NCI-H446 (cell line): ENCODE measurements at places on chromosomes 2 and 18.

- no peak for DNase-seq
These were observed 65.1 kb upstream of the CTLA4 start for GRCh38 chr2:203802342-203803052.

DNA sequence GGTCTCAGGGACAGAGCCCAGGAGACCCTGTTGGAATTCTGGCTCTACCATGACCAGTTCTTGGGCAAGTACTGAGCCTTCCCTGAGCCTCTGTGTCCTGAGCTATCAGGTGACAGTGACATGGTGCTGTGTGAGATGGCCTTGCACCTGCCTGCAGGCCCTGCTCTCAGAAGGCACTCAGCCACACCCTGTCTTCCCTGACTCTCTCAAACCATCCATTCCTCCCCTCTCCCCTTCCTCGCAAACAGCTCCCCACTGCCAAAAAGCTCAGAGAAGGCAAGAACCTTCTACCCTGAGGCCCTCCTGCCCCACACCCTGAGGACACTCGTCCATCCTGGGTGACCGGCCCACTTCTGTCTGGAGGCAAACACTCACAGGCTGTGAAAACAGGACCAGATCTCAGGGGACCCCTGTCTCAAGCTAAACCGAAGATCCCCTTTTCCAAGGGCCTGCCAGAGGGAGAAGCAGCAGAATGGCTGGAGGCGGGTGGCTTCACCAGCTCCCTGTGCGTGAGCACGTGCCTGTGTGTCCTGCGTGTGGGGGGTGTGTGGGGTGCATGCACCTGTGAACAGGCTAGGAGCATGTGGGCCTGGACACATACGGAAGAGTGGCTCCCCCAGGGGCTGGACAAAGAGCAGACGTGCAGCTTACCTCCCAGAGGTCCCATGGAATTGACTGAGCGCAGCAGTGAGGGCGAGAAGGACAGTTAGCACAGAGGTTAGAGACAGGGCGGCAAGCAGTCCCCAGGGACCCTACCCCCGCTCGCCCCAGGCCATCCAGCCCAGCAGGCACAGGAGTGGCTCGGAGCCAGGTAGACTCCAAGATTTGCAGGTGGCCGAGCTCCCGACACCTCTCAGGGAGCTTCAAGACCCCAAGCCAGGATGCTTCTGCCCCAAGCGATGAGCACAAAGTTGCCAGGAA lies 53.9 kb downstream of the BIN1 start:
- DNase-seq: no peak

DNA sequence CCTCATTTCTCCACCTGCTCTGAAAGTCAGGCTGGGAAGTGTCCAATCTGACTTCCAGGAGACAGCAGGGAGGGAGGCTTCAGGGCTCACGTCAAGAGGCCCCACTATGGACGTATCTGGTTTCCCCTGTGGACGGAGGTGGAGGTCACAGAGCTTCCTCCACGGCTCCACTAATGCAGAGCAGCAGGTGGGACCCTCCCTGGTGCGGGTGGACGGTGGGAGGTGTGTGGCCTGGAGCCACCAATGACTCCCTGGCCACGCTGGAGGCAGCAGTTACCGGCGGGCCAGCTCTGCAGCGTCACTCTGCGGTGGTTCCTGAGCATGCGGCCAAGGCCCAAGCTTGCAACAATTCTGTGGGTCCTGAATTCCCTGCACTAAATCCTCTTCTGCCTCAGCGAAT lies 9.0 kb downstream of the CRACDL start:
- DNase-seq: no peak

- DNase-seq: no peak
These were observed 3.1 kb downstream of the ARL4C start for GRCh38 chr2:234493796-234494195.

DNA sequence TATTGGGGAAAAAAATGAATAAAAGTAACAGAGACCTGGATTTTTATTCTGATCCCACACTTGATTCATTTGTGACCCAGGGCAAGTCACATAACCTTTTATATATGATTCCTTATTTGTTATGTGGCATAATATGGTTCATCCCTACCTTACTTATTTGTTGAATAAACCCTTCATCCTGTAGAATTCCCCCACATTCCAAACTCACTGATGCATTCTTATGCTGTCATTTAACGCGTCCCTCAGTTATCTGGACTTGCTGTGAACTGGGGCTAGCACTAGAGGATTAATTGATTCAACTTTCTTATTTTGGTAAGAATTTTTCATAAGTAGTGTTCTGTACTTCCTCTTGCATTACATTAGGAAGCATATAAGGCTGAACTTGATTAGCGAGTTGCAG lies 384.7 kb upstream of the RAB12 start:
- DNase-seq: no peak

GRCh38 chr18:4797002-4797685 lies 342.0 kb upstream of the DLGAP1 start:
- no peak for DNase-seq

DNA sequence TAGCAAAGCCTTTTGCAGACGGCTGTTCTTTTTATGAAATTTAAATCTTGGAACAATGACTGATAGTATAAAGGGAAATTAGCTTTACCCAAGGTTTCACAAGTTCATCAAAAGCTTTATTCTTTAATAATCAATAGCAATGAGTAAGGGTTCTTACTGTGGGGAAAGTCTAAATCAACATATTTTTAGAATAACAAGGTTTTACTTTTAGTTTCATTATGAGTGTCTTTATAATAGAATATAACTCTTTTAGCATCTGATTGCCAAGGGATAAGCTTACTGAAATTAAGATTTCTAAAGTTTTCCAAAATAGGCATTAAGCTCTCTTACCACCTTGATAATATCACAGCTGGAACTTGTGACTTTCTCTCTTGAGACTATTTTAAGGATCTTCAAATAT lies 1489.7 kb downstream of the LRP1B start:
- no peak for DNase-seq

GRCh38 chr18:48142353-48142752 lies 211.9 kb upstream of the SMAD2 start:
- DNase-seq: no peak

GRCh38 chr2:6576302-6576701 lies 289.4 kb downstream of the CMPK2 start:
- DNase-seq: no peak

DNA sequence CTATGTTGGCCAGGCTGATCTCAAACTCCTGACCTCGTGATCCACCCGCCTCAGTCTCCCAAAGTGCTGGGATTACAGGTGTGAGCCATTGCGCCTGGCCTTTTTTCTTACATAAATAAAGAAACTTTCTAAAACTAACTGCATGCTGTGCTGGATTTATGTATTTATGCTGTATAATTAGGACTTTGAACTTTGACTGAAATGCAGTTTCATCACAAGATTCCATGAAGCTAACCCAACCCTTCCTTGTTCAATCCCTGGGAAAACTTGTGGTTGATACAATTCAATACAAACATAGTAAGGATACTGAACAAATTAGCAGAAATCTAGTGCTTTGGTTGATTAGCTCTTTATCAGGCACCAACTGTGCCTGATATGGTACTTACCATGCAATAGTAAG lies 20.9 kb upstream of the SLC35F5 start:
- DNase-seq: no peak

DNA sequence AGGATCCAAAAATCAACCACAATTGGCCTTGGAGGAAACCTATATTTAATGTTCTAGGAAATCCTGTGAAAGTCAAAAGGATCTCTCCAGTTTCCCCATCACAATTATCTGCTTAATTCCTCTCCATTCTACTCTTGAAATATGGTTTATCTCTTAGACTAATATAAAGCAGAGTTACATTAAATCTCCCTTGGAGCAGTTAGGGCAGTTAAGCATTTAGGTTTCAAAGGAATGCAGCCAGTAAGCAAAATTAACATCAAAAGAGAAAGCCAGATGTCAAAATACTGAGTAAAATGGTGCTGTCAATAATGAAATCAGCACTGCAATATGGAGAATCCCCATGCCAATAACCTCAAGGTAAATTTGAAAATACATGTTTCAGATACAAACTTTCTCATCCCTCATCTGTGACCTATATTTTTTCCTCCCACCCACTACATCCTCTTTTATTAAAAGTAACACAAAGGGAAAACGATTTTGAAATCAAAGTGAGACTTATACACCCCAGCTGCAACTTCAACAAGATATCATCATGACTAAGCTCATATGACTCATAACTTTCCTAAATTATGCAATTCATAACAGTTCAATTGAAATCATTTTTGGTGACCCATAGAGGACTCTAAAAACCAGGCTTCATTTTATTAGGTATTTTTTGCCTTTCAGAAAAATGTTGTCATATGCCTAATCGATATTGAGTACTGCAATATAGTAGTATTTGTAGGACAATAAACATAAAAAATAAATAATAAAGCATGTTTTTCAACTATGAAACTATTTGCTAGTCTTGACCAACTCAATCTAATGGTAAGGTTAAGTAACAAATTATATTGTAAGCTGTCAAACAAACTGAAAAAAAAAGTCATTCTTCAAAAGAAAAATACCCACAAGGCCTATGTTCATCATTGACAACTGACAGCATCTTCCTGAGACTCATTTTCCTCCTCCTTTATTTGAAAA lies 3.1 kb downstream of the ADAM17 start:
- no peak for DNase-seq

DNA sequence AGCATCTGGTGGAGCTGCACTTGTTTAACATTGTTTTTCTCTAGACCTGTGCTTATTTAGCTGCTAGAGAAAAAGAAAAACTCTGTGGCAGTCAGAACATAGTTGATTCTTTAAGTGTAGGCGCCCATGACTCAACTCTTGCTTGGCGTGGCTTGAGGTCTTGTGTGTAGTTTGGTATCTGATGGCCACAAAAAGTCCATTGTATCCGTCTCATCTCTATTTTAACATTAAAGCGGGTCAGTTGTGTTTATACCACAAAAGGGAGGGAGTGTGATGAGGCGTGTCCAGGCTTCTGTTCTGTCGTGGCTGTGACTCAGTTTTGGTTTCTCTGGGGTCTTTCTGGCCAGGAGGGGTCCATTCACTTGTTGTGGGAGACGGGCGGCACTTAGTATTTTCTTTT lies 24.2 kb upstream of the UGT1A8 start:
- no peak for DNase-seq

DNA sequence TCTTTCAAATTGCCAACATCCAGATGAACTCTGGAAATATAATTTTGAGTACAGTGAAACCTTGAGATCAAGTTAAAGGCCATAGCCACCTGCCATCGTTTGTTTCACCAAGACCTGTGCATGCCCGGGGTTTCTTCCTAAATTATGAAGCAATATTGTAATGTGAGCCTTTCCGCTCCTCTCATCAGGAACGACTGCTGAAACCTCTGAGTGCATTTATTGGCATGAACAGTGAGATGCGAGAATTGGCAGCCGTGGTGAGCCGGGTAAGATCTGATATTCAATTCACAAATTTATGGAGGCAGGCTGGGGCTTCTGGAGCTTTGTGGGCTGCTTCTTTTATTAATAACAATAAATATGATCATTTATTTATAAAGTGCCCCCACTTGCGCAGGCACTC lies 27.7 kb upstream of the ELOA2 start:
- no peak for DNase-seq

- DNase-seq: no peak
These were observed 35.2 kb downstream of the NPPC start for GRCh38 chr2:231890896-231891513.

DNA sequence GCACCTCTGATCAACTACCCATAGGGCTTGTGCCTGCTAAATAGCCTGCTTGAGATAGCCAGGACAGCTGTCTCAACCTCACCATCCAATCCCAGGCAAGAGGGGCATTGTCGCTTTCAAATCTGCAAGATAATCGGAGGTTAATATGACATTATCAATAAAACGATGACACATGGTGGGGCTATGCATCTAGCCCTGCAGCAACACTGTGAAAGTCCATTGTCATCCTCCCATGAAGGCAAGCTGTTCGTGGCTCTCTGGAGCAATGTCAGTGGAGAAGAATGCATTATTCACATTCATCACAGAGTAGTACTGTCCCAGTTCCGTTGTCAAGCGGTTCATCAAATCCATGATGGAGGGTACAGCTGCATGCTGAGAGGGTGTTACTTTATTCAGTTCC lies 18.9 kb upstream of the KLHL23 start:
- no peak for DNase-seq

DNA sequence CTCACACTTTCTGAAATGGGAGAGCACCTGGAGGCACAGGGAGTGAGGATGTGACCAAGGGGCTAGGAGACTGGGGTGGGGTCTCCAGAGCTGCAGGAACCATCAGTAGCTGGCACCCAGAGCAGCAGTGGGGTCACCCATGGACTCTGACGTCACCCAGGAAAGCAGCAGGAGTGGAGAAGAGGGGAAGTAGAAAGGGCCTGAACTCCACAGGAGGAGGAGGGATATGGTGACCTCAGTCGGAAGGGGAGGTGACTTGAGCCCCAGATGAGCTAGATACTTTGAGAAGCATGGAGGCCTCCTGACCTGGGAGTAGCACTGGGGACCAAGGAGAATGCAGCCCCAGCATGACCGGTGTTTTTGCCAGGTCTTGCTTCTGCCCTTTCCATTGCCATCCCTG lies 8.8 kb downstream of the NMUR1 start:
- DNase-seq: no peak

DNA sequence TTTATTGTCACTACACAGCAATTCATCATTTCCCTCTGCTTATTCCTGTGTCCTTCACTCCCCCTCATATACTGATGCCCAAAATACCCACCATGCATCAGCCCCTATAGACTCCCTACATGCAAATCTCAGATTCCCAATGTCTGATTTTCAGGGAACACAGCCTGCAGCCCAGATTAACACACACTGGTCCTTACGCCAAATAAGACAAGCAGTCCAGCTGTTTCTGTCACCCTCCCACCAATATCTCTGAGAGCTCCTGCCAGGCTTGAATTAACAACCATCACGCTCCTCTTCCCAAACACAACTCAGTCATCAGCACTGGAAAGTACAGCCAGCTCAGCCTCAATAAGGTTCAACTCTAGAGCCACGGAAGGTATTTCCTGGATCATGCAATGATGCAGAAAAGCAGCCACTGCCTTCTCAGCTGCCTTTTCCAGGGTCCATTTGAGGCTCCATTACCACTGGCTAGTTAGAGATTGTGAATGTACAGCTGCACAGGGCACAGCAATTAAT lies 39.0 kb upstream of the SLC35F5 start:
- no peak for DNase-seq

DNA sequence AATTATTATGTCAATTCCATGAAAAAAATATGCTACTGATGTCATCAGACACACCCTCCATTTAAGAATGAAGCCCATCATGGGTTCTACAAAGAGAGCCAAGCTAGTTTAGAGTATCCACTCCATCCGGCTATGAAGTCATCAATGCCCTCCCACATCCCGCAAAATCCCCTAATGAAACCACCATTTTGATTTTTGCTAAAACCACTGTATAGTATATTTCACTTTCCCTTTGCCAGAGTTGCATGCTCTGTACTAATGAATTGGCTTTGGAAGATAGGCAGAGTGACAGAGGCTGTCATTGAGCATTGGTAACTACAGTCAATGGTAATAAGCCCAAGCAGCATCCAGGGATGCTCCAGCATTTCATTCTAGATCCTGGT lies 118.6 kb downstream of the ANKRD44 start:
- no peak for DNase-seq
